ENCODE measurements at places on chromosomes 12 and 14.

DNA sequence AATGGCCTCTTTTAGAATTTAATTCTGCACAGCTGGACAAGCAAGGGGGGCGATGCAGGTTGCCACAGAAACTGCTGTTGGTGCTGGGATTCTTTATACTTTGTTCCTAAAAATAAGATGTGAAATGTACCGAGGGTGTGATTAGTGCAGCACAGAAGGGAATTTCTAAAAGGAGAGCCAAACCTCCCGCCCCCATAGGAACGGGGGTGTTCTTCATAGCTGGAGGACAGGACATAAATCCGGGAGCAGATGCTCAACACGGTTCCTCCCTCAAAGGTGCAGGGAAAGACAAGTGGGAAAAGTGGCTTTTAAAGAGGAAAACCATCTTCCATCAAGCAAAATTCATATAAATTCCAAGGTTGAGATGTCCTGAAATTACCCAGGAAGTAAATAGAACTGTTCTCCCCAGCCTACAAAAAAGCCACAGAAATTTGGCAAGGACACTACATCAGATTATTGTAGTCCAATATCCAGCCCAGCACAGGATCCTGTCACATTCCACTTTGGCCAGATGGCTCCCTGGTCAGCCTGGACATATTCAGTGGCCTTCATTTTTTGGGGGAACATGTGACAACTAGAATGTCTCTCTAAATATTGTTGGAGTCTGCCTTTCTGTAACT is 51.4 kb upstream of the TMX1 start:
- no peak for DNase-seq

GRCh38 chr12:82474181-82474797 is 116.0 kb downstream of the METTL25 start:
- DNase-seq: no peak

- DNase-seq: no peak
These were observed 152.7 kb downstream of the PELI2 start for GRCh38 chr14:56270921-56271320.

DNA sequence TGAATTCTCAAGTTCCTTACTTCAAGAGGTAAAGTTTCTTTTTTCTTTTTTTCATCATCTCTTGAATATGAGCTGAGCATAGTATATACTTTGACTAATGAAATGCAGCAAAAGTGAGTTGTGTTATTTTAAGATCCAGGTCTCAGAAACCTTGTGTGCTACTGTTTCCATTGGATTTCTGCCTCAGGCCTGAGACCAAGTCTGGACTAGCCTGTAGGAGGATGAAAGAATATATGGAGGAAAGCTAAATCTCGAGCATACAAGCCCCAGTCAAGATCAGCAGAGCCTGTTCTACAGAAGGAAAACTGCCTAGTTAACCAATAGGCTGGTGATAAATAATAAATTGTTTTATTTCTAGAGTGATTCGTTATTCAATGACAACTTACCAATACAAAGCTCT is 652.5 kb downstream of the C12orf50 start:
- DNase-seq: no peak

DNA sequence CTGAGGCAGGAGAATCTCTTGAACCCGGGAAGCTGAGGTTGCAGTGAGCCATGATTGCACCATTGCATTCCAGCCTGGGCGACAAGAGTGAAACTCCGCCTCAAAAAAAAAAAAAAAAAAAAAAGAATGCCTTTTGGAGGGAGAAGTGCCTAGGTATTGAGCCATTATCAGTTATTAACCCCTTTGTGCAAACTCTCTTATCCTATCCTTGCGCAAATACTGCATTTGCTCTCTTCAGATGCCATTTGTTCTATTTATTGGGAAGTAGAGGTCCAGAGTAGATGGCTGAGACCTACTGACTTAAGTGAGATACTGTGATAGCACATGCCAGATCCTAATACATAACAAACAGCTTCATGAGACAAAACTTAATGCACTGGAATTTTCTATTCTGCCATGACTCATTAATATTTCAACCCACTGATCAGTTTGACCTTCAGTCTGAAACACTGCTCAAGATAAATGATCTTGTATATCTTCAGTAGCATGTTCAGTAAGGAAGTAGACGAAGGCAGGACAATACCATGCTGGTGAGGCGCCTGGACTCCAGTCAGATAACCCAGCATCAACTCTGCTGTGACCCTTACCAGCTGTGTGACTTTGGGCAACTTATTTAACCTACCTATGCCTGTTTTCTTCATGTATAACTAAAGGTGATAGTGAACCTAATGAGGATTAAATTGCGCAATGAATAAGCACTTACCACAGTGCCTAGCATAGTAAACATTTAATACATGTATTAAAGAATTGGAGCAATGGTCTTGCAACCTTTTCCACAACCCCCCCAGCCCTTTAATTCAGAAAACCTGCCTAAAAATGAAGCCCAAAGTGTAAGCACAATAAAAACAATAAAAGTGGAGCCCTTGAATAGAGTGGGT is 5.7 kb upstream of the DNAAF2 start:
- DNase-seq: no peak

GRCh38 chr12:121857322-121858246 is 1.1 kb downstream of the HPD start:
- DNase-seq: no peak

DNA sequence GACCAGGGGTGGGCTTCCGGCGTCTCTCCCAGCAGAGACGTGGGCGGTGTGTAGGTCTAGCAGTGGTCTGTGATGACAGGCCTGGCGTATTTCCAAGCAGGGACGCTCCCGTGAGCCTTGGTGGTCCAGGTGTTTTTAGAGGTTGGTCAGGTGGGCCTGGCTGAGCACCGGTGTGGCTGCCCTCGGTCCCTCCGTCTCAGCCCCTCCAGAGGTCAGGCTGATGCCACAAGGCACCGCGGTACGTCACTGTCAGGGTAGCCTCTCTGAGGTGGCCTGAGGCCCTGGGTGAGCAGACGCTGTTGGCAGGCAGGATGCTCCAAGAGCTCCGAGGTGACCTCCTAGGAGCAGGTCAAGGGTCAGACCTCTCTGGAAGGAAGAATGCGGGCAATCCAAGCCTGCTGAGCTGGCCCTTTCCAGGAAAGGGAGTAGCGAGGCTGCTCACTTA is 13.6 kb downstream of the MTA1 start:
- no peak for DNase-seq

DNA sequence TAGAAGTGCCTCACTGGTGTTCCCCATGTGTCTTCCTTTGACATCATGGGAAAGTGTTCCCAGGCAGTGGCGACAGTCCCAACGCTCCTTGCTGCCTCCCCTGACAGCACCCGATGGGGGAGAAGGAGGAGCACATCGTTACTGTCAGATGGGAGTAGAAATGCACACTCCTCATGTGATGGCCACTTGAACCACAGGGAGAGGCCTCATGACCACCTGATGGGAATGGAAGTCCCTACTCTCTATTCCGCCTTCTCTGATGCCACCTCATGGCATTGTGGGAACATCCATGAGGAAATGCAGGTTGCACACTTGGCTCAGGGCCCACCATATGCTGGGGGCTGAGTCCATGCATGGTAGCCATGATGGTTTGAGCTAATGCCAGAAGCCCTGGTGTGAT is 14.3 kb upstream of the CORO1C start:
- no peak for DNase-seq

GRCh38 chr12:16681196-16681595 is 75.2 kb upstream of the LMO3 start:
- no peak for DNase-seq

DNA sequence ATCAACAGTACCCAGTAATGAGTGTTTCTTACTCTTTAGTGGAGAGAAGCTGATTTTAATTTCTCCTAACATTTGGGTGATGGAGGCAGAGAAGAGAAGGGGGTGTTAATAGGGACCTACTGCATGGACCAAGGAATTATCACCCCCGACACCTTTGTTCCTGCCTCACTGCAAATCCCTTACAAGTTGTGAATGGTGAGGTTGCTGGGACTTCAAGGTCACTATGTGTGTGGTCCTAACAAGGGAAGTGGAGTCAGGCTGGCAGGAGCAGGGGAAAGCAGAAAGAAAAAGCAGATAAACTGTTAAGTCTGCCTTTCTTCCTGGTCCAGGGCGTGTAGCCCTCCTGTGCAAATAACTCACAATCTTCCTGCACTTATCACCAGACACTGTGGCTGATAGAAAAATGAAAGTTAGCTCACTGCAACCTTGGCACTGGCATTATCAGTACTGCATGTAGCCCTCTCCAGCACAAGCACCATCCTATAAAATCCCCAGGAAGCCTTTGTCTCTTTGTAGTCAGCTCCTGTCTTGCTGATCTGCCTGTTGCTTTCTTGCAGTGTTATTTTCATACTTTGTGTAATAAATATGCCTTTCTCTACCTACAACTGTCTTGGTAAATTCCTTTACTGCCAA is 112.3 kb upstream of the DNM1L start:
- no peak for DNase-seq

DNA sequence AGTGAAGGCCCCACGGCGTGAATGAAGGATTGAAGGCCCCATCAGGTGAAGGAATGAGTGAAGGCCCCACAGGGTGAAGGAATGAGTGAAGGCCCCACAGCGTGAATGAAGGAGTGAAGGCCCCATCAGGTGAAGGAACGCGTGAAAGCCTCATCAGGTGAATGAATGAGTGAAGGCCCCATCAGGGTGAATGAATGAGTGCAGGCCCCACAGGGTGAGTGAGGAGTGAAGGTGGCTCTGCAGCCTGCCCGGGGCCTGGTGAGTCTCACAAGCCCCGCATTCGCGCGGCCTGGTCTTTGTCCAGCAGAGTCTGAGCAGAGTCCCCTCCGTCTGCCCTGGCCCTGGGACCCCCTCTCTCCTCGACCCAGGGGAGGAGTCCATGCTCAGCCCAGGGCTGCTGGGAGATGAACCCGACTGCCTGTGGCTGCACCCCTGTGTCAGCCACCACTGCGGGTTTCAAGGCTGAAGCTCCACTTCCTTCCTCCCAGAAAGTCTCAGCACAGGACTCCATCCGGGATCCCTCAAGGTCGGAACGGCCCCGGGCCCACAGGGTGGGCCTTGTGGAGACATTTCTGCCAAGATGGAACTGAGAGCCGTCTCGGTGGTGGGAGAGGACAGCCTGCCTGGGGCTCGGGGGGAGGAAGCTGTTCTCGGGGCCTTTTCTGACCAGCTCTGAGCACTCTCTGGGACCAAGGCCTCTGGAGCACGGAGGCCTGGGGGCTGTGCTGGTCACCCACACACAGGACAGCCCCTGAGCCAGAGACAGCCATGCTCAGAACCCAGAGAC is 37.4 kb upstream of the TMEM179 start:
- DNase-seq: no peak

DNA sequence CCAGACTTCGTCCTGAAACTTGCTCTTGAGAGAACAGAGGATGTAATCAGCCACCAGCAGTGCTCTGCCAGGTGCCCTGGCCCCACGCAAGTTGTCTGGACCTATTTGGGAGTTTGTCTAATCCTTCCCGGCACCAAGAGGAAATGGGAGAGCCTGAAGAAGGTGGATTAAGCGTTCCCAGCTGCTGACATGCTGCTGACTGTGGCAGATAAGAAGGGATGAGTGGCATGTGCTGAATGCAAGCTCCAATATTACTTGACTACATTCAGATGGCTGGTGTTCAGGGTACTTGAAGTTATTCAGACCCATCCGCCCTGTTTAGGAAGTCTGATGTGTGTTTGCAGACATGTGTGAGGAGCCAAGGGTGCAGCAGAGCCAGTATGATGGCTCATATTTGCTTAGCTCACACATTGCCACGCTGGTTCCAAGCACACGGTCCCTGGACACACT is 440.6 kb upstream of the CCDC196 start:
- no peak for DNase-seq

- DNase-seq: no peak
These were observed 15.4 kb downstream of the TRIM9 start for GRCh38 chr14:51079489-51079888.

- DNase-seq: no peak
These were observed 1428.3 kb downstream of the AACS start for GRCh38 chr12:126493366-126494108.

DNA sequence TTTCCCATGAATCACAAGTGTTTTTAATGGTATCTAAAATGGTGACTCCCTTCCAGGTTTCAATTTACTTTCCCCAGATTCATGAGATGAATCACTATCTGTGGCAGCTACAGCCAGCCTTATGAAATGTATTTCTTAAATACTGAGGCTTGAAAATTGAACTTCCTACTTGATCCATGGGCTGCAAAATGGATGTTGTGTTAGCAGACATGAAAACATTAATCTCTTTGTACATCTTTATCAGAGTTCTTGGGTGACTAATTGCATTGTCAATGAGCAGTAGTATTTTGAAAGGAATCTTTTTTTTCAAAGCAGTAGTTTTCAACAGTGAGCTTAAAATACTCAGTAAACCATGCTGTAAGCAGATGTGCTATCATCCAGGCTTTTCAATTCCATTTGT is 250.8 kb downstream of the SLC6A15 start:
- DNase-seq: no peak

DNA sequence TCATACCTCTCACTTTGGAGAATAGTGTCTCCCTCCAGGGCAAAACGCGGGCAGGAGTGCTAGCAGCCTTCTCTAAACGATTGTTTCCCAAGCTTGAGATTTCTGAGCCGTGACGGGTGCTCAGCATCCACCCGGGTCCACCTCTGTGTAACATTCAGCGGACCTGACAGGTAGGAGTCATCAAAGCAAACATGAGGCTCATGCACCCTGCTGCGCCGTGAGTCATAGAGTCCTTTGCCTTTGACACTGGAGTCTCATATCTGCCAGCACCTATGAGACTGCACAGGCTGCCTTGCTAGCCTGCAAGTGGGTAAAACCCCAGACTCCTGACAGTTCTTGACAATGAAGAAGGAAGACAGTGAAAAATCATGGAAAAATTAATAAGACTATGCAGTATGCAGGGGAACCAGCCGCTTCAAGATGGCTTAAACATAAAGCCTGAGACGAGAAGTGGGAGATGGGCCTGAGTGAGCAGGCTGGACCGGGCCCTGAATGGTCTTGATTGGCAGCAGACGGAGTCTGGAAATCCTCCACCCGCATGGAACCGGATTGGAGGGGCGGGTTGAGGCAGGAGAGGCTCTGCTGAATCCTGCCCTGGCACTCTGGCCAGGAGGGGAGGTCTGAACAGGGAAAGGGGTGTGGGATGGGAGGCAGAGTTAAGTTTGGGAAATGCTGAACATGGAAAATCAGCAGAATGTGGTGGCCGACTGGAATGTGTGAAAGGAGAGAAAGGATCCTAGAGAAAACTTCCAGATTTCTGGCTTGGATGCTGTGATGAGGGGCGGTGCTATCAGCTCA is 54.2 kb downstream of the LGMN start:
- DNase-seq: no peak
